ENCODE measurements at places on chromosomes 13 and 19.

- DNase-seq = no peak
These were observed 5.2 kb downstream of the NXNL1 start for GRCh38 chr19:17455308-17456123.

DNA sequence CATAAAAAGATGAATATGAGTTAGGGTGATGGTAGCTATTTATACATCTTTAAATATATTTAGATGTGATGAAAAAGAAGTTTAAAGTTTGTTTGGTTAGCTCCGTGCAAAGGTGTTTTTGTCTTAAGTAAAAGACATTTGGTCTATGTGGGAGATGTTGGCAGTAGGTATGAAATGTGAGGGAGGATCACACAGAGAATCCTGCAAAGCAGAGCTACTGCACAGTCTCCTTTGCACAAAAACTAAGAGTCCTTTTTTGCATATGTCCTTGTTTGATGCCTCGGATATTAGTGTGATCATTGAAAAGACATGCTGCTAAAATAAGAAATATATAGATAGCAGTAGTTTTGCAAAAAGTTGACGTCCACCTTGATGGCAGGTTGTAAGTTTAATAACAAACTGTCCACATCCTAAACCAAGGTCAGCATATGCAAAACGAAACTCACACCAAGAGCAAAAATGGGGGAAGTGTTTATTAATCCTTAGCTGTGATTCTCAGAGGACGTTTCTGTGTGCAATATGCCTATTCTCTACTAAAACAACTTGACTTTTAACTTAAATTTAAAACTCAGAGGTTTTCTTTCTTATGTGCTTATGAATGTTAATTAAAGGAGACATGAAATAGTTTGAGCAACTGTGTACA lies 870.1 kb downstream of the PCDH9 start:
- DNase-seq = no peak

DNA sequence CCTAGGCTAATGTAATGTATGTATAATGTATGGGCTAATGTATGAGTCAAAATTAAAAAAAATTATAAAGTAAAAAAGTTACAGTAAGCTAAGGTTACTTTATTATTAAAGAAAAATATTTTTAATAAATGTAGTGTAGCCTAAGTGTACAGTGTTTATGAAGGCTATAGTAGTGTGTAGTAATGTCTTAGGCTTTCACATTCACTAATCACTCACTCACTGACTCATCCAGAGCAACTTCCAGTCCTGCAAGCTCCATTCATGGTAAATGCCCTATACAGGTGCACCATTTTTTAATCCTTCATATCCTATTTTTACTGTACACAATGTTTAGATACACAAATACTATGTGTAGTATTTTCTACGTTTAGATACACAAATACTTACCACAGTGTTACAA lies 1.8 kb upstream of the TMEM272 start:
- DNase-seq = no peak

GRCh38 chr13:33793726-33794125 lies 24.2 kb upstream of the RFC3 start:
- DNase-seq = no peak

DNA sequence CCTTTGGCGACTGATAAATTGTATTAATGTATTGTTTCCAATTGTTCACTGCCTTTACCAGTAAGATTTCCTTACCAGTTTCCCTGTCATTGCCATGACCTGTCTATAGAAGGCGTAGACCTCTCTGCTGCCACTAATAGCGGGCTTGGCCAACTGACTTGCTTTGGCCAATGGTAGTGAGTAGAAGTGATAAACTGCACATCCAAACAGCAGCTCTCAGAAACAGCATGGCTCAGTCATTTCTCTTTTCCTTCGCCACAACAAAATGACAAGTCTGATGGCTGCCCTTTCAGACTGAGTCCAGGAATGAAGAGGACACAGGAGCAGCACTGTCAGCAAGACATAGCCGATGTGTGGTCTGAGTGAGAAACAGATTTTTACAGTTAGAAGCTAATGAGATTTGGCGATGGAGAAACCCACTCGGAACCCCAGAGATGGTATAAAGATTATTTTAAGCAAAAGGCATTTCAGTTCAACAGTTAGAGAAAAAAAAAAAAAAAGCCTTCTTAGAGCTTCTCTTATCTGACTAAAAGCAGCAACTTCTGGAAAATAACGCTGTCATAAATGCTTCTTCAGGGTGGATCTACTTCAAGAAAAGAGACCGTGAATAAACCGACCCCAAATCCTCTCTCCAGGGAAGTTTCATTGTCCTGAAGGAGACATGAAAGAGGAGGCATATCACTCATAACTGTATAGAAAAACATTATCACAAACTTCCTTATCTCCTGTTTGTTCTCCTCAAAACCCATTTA lies 42.0 kb upstream of the TM9SF2 start:
- DNase-seq = peak; percentile 38

DNA sequence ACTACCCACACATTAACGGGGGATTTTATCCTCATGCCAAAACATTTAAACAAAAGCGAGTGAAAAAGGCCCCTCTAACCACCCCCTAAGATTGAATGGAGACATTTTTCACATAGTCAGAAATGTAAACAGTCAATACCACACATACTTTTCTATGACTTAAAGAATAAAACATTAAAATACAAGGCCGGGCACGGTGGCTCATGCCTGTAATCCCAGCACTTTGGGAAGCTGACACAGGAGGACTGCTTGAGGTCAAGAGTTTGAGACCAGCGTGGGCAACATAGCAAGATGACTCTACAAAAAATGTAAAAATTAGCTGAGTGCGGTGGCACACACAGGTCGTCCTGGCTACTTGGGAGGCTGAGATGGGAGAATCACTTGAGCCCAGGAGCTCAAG lies 47.3 kb downstream of the MPHOSPH8 start:
- DNase-seq = no peak

GRCh38 chr13:18232994-18233782 lies 948.4 kb downstream of the TUBA3C start:
- DNase-seq = no peak

GRCh38 chr13:63299866-63300394 lies 1884.3 kb upstream of the PCDH20 start:
- no peak for DNase-seq

GRCh38 chr13:27028683-27029480 lies 142.7 kb downstream of the USP12 start:
- no peak for DNase-seq

- DNase-seq = no peak
These were observed 226.7 kb downstream of the RFC3 start for GRCh38 chr13:34044660-34045080.

- no peak for DNase-seq
These were observed 11.8 kb downstream of the SLC25A30 start for GRCh38 chr13:45406421-45406820.

DNA sequence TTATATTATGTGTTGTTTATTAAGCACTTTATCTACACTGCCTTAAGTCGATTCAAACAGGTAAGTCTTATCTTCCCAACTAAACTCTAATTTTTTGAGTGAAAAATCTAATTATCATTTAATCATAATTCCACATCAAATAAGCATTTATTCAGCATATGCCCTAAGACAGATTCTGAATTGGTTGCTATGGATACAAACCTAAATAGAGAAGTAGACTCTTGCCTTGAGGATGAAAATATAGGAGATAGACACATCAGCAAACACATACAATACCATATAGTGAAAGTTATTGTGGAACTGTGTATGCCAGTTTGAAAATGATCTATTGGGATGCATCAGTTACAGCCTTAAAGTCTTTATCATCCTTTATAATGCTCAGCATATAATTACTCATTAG lies 1679.9 kb downstream of the SLITRK1 start:
- no peak for DNase-seq

- no peak for DNase-seq
These were observed 34.2 kb upstream of the ZNF599 start for GRCh38 chr19:34806976-34807860.

DNA sequence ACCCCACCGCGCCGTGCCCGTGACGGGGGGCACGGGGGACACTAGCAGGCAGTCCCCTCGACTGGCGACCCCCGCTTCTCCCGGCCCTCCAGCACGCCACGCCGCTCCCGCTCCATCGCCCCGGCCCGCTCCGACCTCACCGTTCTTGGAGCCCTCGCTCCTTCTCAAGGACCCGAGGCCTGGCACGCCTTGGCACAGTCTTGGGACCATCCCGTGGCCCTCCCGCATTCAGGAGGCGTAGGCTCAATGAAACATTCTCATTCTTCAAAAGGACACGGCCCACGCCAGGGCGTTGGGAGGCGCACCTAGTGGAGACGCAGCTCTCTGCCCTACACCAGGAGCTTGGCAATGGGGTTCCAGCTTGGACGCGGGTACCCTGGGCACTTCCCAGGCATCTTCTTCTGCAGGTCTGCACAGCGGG lies 473 bp upstream of the CERS1 start:
- DNase-seq = no peak

GRCh38 chr19:2394054-2394441 lies 33.3 kb downstream of the TIMM13 start:
- DNase-seq = no peak

DNA sequence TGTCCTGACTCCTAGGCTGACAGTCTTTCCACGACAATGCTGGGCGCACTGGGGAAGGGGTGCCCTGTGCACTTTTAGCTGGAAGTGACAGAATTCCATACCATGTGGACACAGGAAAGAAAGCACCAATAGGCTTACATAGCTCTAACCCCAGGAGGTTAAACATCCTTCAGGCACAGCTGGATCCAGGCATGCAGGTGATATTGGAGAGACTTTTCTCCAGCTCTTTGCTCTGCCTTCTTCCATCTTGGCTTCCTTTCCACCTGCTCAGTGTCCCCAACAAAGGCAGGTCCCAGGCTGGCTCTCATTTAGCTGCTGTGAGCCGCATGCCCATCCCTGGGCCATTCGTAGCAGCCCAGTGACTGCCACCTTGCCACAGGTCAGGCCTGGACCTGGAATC lies 61.1 kb upstream of the LDLR start:
- no peak for DNase-seq

- DNase-seq = no peak
These were observed 53.3 kb downstream of the PARP4 start for GRCh38 chr13:24459234-24459633.

DNA sequence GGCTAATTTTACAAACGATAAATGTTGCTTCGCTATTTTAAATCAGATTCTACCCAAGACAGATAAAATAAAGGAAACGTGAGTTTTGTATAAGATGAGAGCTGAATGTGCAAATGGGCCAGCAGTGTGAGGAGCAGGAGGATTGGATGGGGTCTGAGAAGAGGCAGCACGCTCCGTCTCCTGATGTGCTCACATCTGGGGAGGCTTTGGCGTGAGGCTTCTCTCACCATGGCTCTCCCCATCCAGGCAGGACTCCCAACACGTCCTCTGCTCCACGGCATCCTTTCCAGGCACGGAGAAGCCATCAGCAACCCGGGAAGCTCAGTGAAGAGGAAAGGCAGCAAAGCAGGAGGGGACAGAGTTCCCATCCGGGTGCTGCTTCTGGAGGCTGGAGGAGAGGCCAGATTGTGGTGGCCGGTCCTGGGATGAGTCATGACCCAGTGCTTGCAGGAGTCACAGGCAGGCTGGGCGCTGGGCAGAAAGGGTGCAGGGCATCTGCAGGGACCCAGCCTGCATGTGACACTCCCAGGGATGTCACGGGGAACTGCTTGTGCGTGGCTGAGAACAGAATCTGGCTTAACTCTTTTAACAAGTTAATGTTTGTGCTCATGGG lies 47.5 kb downstream of the ZNF536 start:
- DNase-seq = no peak

DNA sequence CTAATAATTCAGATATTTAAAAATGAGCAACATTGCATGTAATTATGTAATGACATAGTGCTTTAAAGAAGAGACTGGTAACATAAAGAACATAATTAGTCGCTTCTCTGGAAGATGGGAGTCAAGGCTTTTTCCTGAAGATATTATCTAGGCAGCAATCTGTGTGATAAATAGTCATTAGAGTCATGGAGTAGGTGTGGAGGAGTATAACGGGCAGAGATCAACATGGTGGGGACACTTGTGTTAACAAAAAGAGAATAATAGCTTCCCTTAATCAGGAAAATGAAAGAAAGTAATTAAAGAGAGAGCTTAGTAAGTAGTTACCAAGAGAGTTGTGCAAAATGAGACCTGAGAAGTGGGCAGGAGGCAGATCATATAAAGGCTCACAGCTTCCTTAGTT lies 1417.1 kb upstream of the ATXN8OS start:
- DNase-seq = no peak

DNA sequence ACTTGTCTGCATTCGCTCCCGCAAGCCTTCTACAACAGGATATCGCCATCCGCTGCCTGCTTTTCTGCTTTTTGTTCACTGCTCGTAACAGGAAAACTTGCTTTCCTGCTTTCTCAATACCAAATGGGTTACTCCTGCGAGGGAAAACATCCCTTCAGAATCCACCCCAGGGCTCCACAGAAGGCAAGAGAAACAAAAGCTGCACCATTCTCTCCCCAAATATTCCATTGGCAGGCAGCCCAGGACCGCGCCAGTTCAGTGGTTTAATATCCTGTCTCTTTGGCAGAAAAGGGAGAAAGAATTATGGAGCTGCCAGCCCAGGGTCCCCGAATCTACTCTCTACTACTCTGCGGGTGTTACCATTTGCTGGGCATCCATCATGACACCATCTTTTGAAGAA lies 84.7 kb upstream of the DOCK9 start:
- DNase-seq = no peak

DNA sequence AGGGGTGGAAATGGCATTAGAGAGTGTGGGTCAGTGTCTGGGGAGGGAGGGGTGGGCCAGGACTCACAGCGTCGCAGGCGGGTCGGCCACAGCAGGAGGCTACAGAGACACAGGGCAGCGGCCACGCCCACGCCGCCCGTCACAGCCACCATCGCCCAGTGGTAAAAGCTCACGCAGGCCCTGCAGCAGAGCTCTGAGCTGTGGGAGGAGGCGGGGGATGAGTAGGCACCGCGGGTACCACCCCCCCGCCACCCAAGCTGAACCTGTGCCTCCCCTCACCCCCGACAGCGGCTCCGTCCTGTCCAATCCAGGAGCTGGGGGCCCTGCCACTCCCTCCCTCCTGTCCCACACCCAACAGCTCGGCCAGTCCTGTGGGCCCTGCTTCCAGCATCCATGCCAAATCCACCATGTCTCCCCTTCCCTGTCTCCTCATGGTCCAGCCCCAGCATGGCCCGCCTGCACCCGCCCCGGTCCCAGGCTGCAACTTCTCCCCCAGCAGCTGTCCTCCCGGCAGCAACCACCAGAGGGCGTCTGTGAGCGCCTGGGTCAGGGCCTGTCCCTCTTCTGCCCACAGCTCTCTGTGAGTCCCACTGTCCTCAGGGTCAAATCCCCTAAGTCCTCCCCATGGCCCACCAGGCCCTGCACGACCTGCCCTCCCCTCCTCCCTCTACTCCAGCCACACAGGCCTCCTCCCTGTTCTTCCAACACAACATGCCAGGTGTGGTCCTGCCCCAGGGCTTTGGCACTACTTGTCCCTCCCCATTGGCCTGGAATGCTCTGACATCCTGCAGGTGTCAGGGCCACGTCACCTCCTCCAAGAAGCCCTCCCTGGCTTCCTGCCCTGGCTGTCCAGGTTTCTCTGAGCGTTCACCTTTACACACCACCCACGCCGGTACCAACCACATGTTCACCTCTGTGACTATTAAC lies 6.0 kb downstream of the TEKTIP1 start:
- DNase-seq = peak; percentile 63

DNA sequence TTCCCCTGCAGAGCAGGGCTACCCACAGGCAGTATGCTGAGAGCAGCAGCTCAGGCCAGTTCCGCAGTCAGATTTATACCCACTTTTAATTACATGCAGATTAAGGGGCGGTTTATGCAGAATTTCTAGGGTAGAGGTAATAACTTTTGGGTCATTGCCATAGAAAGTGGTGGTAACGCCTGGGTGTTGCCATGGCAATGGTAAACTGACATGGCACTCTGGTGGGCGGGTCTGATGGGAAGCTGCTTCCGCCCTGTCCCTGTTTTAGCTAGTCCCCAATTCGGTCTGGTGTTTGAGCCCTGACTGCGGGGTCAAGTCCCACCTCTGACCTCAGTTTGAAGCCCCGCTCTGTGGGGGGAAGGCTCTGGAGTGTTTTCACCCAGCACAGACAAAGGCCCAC lies 141.1 kb upstream of the VSTM2B start:
- no peak for DNase-seq

Measured in hematopoietic multipotent progenitor cell treated with erythropoietin and hydrocortisone succinate and interleukin-3 and kit ligand, for 8 days (in vitro differentiated cells).